ENCODE measurements at places on chromosomes 13 and 19.
A peak's percentile ranks its signal among the peaks of the same experiment; 100 is the strongest.

DNA sequence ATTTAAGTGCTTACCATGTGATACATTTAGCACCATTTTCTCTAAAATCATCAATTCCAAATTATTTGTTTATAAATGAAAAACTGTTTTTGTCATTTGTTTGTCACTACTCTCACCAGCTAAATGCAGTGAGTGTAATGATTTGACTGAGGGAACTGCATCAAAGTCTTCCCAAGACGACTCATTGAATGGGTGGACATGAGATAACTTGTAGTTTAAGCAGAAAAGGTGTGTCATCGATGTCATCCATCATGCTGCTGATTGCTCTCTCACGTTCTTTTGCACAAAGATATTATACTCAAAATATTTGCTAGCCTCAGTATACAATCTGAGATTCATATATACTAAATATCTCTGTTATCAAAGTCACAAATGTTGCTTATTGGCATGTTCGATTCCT lies 366.5 kb downstream of the IRS2 start:
- DNase-seq = no peak

GRCh38 chr19:18480006-18480691 lies 41.7 kb downstream of the ELL start:
- no peak for DNase-seq

- DNase-seq = peak; percentile 33
Measured at GRCh38 chr19:867301-867793, 7.9 kb downstream of the CFD start.

- DNase-seq = no peak
Measured at GRCh38 chr13:39362652-39363381, 240.2 kb downstream of the LHFPL6 start.

GRCh38 chr13:71797517-71797916 lies 69.5 kb downstream of the DACH1 start:
- peak; percentile 79 for DNase-seq

Measured in eye (tissue), 1 donor.